CD4-positive, alpha-beta T cell treated with Interleukin-17A for 4 hours (primary cell): ENCODE measurements at places on chromosomes 4 and X.

- no peak for DNase-seq
Observed at GRCh38 chr4:183960046-183960420, 54.9 kb downstream of the STOX2 start.

- DNase-seq, result no peak
Observed at GRCh38 chr4:17556498-17556897, 20.5 kb upstream of the LAP3 start.

- no peak for DNase-seq
Observed at GRCh38 chr4:156705311-156705710, 266.3 kb downstream of the PDGFC start.

DNA sequence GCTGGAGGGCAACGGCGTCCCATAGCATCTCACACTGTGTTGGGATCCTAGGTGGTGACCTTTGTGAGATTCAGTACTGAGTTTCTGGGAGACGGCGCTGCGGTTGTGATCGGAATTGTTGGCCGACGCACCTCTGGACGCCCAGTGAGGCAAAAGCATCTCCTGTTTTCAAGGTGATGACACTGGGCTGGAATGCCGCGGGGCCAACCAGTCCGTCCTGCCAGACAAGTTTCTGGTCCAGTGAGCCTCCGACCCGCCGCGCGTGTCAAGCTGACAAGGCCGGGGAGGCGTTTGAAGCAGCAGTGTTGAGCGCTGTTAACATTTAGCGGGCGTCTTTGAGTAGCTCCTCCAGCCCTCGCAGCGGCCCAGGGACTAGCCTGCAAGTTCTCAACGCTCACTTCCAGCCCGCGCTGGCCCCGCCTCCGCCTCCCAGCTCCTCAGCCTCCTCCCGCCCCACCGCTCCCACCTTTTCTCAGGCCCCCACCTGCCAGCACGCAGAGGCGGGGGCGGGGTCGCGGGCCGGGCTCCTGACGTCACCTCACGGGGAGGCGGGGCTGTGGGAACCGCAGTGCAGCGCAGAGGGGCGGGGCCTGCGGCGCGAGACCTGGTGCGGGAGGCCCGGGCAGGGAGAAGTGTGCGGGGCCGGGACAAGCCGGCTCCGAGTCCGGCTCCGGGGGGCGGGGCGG lies 482 bp upstream of the CDS1 start:
- peak; percentile 96 for DNase-seq

DNA sequence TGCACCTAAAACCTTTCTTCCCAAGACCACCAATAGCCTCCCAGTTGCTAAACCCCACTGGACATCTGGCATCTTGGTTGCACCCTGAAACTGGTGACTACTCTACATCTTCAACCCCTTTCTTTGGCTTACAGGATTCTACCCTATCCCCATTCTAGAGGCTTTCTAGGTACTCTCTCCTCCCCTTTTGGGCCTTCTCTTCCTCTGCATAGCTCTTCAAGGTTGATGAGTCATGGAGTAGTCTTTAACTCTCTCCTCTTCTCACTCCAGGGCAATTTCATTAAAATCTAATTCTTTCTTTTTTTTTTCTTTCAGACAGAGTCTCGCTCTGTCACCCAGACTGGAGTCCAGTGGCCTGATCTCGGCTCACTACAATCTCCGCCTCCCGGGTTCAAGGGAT lies 16.8 kb downstream of the APOO start:
- no peak for DNase-seq

GRCh38 chrX:13074297-13075262 lies 30.2 kb upstream of the FAM9C start:
- DNase-seq, result peak; percentile 30

- DNase-seq, result no peak
Observed at GRCh38 chr4:33512397-33512796, 2731.9 kb downstream of the ARAP2 start.

DNA sequence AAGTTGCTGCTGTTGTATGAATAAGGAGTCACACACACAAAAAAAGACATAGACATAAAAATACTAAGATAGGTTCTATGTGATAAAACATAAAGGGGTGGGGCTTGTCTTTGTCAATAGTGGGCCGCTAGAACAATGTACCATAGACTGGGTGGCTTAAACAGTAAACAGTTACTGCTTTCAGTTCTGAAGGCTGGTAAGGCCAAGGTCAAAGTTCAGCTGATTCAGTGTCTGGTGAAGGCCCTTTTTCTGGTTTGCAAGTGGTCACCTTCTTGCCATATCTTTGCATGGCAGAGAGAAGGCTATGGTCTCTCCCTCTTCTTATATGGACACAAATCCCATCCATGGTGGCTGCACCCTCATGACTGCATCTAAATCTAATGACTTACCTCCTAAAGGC lies 1980.7 kb downstream of the PCDH7 start:
- no peak for DNase-seq

- DNase-seq, result no peak
Observed at GRCh38 chrX:129665916-129666644, 11.3 kb upstream of the APLN start.

DNA sequence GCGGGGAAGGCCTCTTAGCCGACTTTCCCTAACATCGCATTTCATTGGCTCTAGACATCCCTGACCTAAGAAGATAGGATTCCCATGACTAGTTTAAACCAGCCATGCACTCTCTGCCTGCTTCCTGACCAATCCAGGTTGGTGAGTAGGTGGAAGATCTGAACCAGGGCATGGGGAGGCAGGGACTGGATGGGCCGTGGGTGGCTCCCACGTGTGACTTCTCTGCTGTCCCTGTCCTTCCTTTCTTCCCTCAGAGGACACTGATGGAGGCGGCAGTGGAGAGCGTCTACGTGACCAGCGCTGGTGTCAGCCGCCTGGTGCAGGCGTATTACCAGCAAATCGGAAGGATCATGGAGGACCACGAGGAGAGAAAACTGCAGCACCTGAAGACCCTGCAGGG lies 90.7 kb downstream of the EVC start:
- DNase-seq, result no peak

DNA sequence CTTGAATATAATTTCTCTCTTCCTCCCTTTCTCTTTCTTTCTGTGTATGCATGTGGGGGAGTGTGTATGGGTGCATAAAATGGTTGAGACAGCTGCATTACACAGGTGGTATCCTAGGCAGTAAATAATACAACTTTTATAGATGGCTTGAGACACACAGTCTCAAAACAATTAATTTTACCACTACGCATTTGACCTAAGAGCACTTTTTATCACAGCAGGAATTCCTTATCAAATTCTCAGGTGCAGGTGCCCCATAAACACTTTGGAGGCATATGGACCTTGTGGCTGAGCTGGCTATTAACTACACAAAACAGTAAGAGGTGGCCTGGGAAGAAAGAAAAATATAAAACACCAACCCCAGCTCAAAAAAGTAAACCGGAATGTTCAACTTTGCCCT lies 91.3 kb downstream of the RASGEF1B start:
- DNase-seq, result no peak

- no peak for DNase-seq
Observed at GRCh38 chr4:188433741-188434315, 294.6 kb downstream of the TRIML1 start.

DNA sequence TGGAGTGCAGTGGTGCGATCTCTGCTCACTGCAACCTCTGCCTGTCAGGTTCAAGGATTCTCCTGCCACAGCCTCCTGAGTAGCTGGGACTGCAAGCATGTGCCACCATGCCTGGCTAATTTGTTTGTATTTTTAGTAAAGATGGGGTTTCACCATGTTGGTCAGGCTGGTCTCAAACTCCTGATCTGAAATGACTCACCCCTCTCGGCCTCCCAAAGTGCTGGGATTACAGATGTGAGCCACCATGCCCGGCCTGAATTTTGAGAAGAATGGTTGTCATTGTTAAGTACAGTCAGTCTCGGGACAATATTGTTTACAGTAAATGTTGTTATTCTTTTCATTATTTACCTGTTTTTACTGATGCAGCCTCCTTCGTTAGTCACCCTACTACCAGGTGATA lies 1226.2 kb upstream of the TENM3 start:
- DNase-seq, result no peak

DNA sequence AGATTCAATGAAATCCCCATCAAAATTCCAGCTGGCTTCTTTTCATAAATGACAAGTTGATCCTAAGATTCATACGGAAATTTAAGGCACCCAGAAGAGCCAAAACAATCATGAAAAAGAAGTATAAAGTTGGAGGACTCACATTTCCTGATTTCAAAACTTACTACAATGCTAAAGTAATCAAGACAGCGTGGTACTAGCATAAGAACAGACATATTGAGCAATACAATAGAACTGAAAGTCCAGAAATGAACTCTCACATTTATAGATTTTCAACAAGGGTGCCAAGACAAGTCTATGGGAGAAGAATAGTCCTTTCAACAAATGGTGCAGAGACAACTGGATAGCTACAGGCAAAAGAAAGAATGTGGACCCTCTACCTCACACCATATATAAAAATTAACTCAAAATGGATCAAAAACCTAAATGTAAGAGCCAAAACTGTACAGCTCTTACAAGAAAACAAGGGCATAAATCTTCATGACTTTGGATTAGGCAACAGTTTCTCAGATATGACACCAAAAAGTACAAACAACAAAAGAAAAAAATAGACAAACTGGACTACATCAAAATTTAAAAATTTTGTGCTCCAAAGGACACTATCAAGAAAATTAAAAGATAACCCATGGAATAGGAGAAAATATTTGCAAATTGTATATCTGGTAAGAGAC lies 28.5 kb downstream of the SASH3 start:
- no peak for DNase-seq

DNA sequence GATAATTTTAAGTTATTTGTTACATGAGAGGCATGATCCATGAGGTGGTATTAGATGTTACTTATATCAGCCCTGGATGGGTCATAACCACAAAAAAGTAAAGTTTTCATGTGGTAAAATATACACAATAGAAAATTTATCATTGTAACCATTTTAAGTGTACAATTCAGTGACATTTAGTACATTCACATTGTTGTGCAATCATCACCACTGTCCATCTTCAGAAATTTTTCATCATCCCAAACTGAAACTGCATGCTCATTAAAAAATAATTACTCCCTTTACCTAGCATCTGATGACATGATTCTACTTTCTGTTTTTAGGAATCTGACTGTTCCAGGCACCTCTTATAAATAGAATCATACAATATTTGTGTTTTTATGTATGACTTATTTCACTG lies 11.2 kb downstream of the GK2 start:
- no peak for DNase-seq

GRCh38 chr4:48103483-48104139 lies 30.4 kb downstream of the TXK start:
- DNase-seq, result no peak

DNA sequence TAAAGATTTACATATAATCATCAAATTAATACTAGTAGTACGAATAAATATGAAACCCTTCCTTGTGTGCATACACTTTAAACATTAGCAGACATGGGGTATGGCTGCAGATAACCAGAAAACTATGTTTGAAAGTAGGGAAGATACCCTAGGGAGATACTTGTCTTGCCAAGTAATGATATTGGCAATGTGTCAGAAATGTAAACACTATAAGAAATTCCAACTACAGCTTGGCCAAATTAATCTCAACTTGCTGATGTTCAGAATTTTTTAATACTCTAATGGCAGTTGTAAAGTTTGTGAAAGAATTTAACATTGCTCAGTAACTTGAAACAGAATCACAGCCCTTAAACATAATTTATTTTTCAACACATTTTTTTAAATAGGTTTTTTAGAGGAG lies 27.4 kb upstream of the HPGD start:
- no peak for DNase-seq

DNA sequence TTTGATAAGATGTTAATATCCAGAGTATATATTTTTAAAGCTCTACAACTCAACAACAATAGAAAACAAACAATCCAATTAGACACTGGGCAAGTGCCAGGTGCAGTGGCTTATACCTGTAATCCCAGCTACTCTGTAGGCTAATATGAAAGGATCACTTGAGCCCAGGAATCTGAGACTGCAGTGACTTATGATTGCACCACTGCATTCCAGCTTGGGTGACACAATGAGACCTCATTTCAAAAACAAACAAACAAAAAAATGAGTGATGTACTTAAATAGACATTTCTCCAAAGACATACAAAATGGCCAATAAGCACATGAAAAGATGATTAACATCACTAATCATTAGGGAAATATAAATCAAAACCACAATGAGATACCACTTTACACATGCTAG lies 356.8 kb upstream of the PCDH10 start:
- DNase-seq, result no peak

DNA sequence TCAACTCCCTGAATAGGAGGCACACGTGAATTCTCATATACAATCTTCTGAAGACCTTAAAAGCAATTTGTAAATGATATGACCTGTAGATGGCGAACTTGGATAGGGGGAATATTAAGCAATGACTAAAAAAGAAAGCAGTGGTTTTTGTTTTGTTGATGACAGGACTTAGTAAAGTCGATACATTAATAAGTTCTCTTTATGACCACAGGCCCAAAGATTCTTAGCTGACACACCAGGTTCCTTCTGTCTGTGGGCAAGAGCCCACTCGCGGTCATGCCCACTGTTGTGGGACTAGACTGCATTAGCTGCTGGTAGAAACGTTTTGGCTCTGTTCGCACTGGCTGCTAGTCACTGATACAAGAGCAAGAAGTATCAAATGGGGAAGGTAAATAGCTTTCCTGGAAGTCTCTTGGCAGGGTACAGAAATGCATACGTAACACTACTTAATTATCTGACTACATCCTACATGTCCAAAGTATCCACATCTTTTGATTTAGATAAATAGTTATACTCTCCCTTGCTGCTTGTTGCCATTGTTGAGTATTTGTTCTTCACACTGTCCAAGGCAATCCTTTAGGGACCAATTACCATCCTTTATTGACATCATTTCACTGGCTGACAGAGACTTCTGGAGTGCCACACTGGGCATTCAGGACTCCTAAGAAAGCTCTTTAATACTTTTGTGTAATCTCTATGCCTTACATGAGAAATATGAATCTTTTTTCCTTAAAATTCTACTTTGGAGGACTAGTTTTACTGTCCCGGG lies 31.0 kb downstream of the ALPK1 start:
- no peak for DNase-seq

DNA sequence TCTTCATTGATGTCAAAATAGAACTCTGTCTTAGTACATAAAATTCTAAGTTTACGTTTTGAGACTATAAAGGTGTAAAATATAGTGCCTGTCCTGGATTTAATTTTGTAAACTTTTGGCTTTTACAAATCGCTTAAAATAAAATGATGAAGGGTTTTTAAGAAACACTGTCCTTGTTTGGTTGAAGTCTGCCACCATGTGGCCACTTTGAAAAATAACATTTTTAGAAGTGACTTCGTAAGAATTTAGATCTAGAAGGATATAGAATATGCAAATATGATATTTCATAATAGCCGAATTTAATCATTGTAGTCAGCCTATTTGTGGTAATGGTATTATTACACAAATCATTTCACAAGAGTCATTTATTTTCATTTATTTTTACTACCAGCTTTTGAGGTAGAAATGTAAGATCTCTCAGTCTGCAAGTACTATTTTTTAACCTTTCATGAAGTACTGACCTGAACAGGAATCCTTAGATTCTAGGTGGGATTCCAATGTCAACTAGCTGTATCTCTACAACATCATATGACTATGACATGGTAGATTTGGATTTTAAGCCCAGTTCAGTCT lies 31.0 kb upstream of the FAT4 start:
- no peak for DNase-seq
